ENCODE measurements at places on chromosomes 3 and 15. TPM values are rescaled to one million over a fixed set of nuclear protein-coding genes. Genes with fewer than 3 reads are reported as not detected.

Gene SH2D7
- total RNA-seq, result not detected

Gene GNAT1
- not detected for total RNA-seq

Gene OR5H14
- total RNA-seq, result not detected

Gene PLA2G4F
- not detected for total RNA-seq

Gene CCR3
- total RNA-seq, result not detected

Gene TLR9
- under 0.01 TPM for total RNA-seq

Gene SNURF
- 51.9 TPM for total RNA-seq

Gene CRYGS
- 1.6 TPM for total RNA-seq

Gene CYP8B1
- not detected for total RNA-seq

Gene NUP210
- total RNA-seq, result 7.5 TPM

Gene CORO2B
- 19.8 TPM for total RNA-seq

Gene ESYT3
- 0.31 TPM for total RNA-seq

Gene MYRIP
- total RNA-seq, result 12.5 TPM

Gene THAP10
- total RNA-seq, result 4.4 TPM

Gene PHLDB2
- total RNA-seq, result 13.6 TPM

Gene C15orf61
- 33.2 TPM for total RNA-seq

Gene B3GNT5
- total RNA-seq, result 24.0 TPM

Gene GP9
- not detected for total RNA-seq

Gene SEMA6D
- 49.8 TPM for total RNA-seq

Gene APPL1
- 174 TPM for total RNA-seq

Gene CACNA2D3
- 11.2 TPM for total RNA-seq

Gene LRRC31
- total RNA-seq, result not detected

Gene ZBTB38
- total RNA-seq, result 182 TPM

Gene CYP1A1
- total RNA-seq, result 0.47 TPM

Gene CGNL1
- 5.3 TPM for total RNA-seq

Gene RTP3
- total RNA-seq, result not detected

Gene PLAAT1
- total RNA-seq, result 8.1 TPM

Gene KNL1
- total RNA-seq, result 4.7 TPM

Gene ZIC1
- 15.6 TPM for total RNA-seq

Gene IQSEC1
- 14.3 TPM for total RNA-seq
